ENCODE measurements at places on chromosomes 12 and 14.

DNA sequence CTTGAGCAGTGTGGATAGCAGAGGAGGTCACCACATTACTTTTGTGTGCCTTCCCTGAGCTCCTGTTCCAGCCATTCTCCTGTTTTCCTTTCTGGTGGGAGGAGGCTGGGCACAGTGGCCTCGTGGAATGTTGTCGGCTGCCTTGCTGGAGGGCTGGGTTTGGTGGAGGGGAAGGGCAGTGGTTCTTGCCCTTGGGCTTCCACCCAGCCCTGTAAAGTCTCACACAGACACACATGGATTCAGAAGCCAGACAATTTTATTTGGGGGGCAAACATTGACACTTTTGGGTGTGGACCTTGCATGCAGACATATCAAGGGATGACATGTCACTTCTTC, 866 bp downstream of the NPFF start:
- no peak for DNase-seq

DNA sequence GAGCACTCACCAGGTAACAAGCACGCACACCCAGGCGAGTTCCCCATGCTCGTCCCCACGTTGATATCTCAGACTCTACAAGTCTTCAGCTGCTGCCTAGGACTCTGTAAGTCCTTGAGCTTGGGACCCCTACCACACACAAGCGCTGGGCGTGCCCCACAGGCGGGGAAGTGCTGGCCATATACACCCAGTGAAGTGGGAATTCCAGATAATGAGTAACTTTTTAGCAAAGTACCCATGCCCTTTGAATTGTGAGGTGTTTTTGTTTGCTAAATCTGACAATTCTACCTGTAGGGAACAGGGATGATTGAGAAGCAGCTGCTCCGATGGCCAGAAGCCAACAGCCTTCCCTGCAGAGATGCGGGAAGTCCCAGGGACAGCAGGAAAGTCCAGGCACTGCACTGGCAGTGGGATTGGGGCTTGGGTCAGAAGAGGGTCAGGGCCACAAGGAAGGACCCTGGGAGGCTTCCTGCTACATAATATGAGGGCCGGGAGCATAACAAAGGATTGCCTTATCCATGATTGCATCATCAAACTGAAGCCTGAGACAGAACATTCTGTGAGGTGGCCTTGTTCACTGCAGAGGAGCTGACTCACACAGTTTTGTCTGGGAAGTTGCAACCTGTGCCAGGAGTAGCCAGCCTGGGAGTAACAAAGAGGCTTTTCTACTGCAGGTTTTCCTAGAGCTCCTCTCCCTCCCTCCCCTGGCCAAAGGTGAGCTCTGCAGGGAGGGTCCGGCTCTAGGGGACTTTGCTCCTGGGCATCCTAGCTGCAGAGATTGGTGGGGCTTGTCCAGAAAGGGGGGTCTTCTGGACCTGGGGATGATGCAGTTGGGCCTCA, 13.2 kb upstream of the SERPINA3 start:
- DNase-seq = no peak

GRCh38 chr14:36320897-36321381, 502 bp upstream of the MBIP start:
- DNase-seq = no peak

GRCh38 chr12:66164349-66164821, 5.4 kb downstream of the TMBIM4 start:
- DNase-seq = no peak

DNA sequence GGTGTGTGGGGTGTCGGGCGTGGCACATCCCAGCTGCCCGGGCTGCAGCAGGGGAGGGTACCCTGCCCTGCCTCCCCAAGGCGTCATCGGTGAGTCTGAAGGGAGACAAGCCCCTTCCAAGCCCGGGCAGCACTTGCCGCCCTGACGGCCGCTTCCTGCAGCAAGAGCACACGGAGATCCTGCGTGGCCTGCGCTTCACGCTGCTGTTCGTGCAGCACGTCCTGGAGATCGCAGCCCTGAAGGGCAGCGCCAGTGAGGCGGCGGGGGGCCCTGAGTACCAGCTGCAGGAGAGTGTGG, 10.1 kb upstream of the PUS1 start:
- DNase-seq = no peak

GRCh38 chr12:107310621-107311020, 217.3 kb upstream of the CRY1 start:
- DNase-seq = no peak

DNA sequence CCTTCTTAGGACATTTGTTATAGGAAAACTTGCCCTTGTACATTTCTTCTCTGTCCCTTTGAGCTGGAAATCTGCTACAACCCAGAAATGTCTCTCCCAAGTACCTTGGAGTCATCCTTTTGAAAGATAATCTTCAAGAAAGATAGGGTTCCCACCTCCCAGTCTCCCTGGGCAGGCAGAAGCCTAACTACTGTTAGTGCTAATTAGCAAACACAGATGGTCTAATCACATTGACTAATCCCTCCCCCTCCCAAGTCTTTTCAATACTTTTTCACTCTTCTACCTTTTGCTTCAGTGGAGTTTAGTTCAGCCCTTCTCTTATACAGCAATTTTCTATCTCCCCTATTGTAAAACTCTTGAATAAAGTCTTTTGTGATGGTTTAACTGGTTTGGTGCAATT, 129.8 kb upstream of the PPFIA2 start:
- no peak for DNase-seq

GRCh38 chr14:32709027-32709426, 229.7 kb upstream of the NPAS3 start:
- DNase-seq = no peak

DNA sequence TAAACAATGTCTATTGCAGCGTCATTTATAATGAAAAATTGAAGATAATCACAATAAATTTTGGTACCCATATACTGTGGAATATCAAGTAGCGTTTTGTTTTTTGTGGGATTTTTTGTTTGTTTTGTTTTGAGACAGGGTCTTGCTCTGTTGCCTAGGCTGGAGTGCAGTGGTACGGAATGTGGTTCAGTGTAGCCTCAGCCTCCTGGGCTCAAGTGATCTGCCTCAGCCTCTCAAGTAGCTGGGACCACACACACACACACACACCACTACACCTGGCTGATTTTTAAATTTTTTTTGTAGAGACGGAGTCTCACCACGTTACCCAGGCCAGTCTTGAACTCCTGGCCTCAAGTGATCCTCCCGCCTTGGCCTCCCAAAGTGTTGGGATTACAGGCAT, 6.6 kb downstream of the ZNF664 start:
- DNase-seq = no peak

- no peak for DNase-seq
Measured at GRCh38 chr12:19740472-19741131, 301.3 kb downstream of the AEBP2 start.

DNA sequence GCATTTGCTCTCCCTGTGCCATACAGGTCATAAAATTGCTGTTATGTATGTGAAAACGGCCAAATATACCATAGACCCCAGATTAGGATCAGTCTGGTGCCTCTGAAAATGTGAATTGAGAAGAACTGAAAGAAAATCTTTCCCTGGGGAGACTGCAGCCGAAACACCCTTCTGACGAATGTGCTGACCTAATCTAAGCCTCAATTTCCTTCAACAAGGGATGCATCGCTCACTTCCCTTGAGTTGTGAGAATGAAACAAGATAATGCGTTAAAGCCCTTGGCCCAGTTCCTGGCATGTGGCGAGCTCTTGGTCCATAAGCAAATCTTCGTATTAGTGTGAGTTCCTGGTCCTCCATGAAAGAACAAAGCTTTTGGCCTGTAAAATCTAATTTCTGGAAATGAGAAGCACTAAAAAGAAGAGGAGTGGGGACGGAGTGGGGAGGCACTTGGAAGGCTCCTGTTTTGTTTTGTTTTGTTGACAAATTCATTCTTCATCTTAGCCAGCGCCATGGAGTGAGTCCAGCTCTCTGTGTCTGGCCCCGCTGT, 49.5 kb upstream of the RTRAF start:
- DNase-seq = no peak

DNA sequence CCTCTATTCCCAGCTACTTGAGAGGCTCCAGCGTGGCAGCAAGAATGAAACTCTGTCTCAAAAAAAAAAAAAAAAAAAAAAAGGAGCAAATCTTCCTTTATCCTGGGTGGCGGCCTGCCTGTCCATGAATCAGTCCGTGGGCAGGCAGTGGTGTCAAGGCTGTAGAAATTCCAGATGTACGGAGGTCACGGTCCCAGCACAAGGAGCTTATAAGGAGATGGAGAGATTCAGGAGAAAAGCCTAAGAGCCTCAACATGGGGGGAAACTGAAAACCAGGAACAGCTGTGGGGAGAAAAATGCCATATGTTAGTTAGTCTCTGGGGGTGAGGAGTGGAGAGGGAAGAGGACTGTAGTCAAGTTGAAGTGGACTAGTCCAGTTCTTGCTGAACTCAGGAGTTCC, 130.5 kb upstream of the CRY1 start:
- DNase-seq = peak; percentile 85

DNA sequence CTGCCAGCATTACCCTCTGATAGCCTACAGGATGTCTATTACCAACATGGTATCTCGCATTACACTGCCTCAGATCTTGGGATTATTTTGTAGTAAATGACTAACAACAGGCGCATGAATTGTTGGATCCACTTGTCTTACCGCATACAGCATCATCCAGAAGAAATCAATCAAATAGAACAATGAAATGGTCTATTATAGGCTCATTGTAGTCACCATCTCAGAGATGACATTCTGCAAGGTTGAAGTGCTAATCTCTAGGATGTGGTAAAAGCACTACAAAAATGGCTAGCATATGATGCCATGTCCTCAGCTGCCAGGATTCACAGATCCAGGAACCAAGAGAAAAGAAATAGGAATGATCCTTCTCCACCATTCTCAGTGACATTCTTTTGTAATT, 52.0 kb downstream of the WASHC3 start:
- DNase-seq = no peak

DNA sequence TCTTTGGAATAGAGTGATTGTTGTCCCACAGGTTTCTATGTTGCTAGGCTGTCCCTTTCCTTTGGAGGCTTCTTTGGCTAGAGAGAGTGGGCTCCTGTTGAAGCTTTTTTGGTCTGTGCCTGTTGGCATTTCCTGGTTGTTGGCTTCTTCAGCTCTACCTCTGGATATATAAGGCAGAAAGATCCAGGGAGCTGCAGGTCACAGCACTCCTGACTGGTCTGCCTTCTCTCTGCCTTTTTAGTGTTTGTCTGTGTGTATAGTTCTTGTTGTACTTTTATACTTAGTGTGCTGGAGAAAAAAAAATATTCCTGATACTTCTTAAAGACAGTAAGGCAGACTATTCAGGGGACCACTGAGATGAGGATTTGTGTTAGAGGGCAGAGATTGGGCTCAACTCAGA, 202.7 kb downstream of the FBXL14 start:
- no peak for DNase-seq

- peak; percentile 53 for DNase-seq
Measured at GRCh38 chr12:121799842-121800693, 3.7 kb upstream of the SETD1B start.

DNA sequence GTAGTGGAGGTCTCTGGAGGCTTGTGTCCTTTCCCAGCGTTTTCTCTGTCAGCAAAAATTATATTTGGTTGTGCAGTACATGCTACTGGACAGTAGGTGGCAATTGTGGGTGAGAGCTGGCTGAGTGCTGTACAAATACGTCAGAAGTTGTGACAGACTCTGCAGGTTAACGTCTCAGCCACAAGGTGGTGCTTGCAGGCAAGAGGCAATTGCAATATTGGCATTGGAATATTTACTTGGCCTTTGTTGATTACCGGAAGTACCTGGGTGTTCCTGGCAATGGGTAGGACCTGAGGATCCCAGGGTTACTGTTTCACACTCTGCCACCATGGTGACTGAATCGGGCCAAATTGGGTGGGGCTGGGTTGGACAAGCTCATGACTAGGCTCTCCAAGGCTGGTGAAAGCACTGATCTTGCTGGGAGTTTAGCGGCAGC, 333.9 kb upstream of the LMO3 start:
- DNase-seq = peak; percentile 0

DNA sequence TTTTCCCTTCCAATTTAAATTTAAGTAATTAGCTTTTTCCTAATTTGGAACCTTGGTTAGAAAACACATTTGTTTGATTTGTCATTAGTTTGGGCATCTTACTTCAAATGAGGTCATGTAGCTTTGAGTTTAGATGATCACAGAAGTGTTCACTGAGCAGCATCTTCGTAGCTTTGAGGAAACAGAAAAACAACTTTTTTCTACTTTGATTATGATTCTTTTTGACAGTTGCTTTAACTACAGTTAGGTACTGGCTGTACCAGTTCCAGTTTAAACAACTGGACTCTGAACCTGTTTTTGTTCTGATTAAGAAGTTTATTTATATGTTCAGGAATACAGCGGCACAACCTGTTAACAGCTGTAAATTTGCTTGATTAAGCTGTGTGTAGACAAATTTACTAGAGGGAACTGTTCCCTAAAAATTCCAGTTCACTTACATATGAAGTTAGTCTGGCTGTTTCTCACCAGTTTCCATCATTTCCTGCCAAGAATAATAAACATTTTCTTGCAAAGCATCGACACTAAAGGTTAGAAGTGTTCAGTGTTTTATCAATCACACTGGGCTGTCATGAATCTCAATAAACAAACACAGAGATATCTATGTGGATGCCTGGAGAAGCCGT, 191.9 kb downstream of the RAD51B start:
- no peak for DNase-seq

DNA sequence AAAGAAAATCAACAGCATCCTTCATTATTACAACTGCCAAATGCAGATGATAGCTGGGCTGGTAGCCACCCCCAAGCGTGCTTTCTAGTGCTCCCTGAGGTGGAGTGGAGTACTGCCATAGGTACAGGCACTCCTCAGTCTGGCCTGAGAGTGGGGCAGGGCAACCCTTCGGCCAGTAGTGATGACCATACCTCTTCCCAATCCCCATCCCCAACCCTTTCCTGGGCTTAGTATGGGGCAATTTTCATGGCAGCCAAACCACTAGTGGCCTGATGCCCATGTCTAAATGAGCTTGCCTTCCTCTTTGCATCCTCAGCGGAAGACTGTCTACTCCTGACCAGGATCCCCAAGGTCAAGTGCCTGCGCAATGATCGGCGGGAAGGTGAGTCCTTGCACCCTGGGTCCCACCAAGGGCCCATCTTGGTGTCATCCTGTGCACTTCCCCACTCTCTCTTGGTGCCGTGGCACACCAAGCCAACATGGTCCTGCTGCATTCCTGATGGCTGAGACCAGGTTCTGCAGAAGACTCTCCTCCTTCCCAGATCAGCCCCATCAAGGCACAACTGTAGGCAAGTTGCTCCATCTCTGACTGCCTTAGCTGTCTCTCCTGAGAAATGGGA, 65.8 kb downstream of the GALNT16 start:
- DNase-seq = no peak

GRCh38 chr14:35375558-35376025, 29.0 kb downstream of the NFKBIA start:
- peak; percentile 51 for DNase-seq

- peak; percentile 51 for DNase-seq
Measured at GRCh38 chr12:109670731-109671130, 42.9 kb upstream of the FAM222A start.
